ENCODE measurements at places on chromosomes 2 and 18. TPM values are rescaled to one million over a fixed set of nuclear protein-coding genes. Genes with fewer than 3 reads are reported as not detected.
A peak's percentile ranks its signal among the peaks of the same experiment; 100 is the strongest.

DNA sequence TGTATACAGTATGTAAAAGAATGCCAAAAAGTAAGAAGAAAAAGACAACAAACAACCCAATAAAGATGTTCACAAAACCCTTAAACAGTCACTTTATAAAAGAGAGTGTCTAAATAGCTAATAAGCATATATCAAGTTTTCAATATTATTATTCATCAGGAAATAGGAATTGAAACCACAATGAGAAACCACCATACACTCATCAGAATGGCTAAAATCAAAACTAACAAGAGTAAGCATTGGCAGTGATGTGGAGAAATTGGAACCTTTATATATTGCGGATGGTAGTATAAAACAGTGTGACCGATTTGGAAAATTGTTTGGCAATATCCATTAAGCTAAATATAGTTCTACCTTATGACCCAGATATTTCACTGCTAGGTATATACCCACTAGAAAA lies 20.5 kb upstream of the TGFA start:
- ATAC-seq: peak; percentile 28

- ATAC-seq: peak; percentile 55
These were observed 13.0 kb upstream of the RALB start for GRCh38 chr2:120239488-120240287.

DNA sequence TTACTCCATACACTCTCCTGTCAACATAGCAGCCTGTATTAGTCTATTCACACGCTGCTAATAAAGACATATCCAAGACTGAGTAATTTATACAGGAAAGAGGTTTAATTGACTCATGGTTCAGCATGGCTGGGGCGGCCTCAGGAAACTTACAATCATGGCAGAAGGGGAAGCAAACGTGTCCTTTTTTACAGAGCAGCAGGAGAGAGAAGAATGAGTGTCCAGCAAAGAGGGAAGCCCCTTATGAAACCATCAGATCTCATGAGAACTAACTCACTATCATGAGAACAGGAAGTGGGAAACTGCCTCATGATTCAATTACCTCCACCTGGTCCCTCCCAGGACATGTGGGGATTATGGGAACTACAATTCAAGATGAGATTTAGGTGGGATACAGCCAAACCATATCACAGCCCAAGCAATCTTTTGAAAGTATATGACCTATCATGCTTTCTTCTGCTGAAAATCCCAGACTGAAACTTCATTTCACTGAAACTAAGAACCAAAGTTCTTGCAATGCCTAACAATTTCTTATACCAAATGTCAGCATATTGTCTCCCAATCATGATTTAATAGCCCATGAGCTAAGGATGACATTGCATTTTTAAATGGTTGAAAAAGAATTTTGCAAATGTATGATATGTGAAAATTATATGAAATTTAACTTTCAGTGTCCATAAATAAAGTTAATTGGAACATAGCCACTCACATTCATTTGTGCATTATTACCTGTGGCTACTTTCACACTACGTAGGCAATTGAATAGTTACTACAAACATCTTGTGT lies 686.8 kb upstream of the ZEB2 start:
- no peak for ATAC-seq

DNA sequence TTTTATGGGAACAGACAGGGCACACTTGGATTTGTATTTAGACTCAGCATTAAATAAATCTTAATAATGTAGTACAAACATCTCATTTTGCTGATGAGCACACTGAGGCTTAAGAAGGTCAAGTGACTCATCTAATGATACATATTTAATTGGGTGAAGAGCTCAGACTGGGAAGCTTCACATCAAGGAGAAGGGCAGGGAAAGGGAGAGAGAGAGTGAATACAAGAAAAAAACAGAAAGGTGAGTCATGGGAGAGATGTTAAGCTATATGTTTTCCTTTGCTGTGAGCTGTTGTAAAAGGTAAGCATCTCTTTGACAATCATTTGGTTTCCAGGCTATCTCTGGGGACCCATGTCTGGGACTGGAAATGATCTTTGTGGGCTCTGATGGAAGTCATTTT lies 277.8 kb downstream of the SETBP1 start:
- ATAC-seq: no peak

DNA sequence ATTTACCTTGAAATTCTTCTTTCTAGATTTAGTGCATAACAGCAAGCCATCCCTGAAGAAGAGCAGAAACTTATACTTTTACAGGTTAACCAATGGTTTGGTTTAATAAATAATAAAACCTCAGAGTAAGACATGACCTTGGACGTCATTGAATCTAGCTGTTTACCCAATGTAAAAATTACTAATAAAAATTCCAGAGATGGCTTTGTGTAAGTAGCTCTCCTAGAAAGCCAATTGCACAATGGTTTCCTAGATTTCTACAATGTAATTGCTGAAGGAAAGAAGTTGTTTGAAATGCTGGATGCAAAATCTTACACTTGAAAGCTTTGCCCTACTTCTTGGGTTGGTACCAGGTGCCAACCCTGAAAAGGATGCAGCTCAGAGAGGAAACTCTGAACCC lies 1.5 kb downstream of the XDH start:
- ATAC-seq: no peak

CRYBA2 gene
- not detected for total RNA-seq
